Chondrocyte (in vitro differentiated cells): ENCODE measurements at places on chromosomes 13 and 19. TPM values are rescaled to one million over a fixed set of nuclear protein-coding genes. Genes with fewer than 3 reads are reported as not detected.
A peak's percentile ranks its signal among the peaks of the same experiment; 100 is the strongest.

DNA sequence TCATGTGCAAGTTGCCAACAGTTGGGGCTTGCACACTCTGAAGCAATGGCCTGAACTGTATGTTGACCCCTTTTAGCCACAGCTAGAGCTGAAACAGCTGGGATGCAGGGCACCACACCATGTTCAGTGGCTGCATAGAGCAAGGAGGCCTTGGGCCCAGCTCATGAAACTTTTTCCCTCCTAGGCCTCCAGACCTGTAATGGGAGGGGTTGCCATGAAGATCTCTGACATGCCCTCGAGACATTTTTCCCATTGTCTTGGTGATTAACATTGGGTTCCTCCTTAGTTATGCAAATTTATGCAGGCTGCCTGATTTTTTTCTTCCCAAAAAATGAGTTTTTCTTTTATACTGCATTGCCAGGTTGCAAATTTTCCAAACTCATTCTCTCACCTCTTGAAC lies 165.1 kb upstream of the PRR20A start:
- H3K4me3 ChIP-seq, result no peak overlapping the region
- H3K27me3 ChIP-seq, result no peaks in the 10 kb centered on the region
- no peaks in the 10 kb centered on the region for H3K4me1 ChIP-seq
- H3K27ac ChIP-seq, result no peak overlapping the region
- no peak for DNase-seq

DNA sequence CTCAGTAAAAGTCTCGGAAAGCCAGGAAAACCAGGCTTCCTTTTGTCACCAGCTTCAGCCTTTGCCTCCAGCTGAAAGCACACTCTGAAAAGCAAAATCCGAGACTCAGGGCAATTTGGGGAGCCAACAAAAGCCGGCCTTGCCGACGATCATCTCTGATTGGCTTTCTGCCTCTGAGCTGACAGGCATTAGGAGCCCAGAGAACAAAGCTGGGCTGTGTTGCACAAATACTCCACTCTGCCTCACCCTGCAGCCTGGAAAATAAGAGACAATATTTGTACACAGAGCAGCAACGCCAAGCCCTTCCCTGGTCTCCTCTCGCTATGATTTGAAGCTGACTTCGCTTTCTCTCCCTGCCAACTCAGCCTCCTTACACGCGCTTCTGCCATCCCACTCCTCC lies 46.9 kb downstream of the CACNA1A start:
- H3K27ac ChIP-seq, result no peak overlapping the region
- peaks cover 20% of the 10 kb centered on the region for H3K27me3 ChIP-seq
- no peak for DNase-seq
- H3K4me1 ChIP-seq, result no peaks in the 10 kb centered on the region
- no peak overlapping the region for H3K4me3 ChIP-seq

DNA sequence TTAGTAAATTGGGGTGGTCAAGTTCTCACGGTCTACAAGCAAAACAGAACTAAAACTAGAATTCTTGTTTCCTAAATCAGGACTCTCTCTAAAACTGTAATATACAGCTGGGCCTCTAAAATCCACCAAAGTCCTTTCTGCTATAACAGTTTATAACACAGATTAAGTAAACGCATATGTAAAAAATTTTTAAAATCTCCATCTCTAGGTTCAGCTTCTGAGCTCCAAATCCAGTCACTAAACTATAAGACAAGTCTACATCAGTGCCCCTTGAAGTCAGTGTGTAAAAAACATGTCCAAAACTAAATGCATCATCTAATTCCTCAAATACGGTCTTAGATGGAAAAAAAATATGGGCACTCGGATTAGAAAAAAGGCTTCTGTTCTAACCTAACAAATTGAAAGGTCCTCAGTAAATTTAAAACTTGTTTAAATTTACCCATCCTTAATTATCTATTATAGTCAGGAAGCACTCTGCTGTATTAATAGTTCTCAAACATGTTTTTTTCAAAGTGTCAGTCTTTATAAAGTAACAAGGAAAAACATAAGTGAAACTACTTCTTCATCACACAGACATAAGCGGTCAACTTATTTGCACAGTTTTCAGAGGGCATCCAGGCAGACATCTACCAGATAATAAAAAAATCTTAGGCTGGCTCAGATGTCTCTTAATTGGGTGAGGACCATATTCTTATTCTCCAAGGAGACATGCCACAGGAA lies 33.6 kb downstream of the ELF1 start:
- H3K36me3 ChIP-seq, result no peaks in the 10 kb centered on the region
- H3K27ac ChIP-seq, result no peak overlapping the region
- no peak overlapping the region for H3K4me3 ChIP-seq
- H3K4me1 ChIP-seq, result peaks cover 45% of the 10 kb centered on the region
- no peaks in the 10 kb centered on the region for H3K27me3 ChIP-seq

DNA sequence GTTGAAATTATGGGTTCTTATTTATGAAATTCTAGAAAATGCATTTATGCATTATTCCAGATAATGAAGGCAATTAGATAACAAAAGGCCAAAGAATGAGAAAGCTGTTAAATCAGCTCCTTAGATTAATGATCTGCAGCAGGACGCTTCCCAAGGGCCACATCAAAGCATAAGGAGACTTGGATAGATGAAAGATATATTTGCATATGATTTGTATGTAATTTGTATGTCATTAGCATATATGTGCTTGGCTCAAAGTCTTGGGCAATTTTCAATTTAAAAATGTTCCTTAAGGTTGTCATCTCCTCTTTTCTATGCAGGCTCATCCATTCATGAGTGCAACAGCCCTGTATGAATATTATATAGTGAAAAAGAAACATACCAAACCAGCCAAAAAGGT lies 126.8 kb upstream of the IRS2 start:
- no peaks in the 10 kb centered on the region for H3K27me3 ChIP-seq
- H3K36me3 ChIP-seq, result no peaks in the 10 kb centered on the region
- H3K27ac ChIP-seq, result no peak overlapping the region
- DNase-seq, result no peak
- H3K4me1 ChIP-seq, result peaks cover 4% of the 10 kb centered on the region
- H3K4me3 ChIP-seq, result no peak overlapping the region

The CCDC194 gene
- total RNA-seq, result not detected in 3 replicates

GRCh38 chr19:7894612-7895309 lies 6.5 kb downstream of the LRRC8E start:
- no peak for DNase-seq
- no peaks in the 10 kb centered on the region for H3K27me3 ChIP-seq
- H3K4me1 ChIP-seq, result peaks cover 15% of the 10 kb centered on the region
- H3K36me3 ChIP-seq, result peaks cover 5% of the 10 kb centered on the region

- DNase-seq, result no peak
- H3K4me3 ChIP-seq, result no peak overlapping the region
- no peaks in the 10 kb centered on the region for H3K27me3 ChIP-seq
- H3K27ac ChIP-seq, result no peak overlapping the region
These were observed 1.3 kb downstream of the ADPRHL1 start for GRCh38 chr13:113451951-113452421.

DNA sequence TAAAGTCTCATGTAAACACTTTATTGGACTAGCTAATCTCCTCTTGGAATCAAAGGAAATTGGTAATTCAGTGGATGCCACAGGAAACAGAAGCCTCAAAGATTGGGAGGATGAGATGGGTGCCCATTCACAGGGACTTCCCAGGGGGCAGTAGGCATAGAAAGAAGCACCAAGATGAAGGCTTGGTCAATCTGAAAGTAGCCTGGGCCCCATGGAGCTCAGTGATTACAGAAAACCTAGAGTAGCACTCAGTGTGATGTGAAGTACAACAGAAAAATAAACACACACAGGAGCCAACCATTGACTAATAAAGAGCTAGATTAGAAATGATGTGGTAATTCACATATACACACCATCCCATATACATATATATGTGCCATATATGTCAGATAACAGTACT lies 560.6 kb downstream of the TBC1D4 start:
- peaks cover 1% of the 10 kb centered on the region for H3K36me3 ChIP-seq
- no peak overlapping the region for H3K4me3 ChIP-seq
- no peak overlapping the region for H3K27ac ChIP-seq
- no peaks in the 10 kb centered on the region for H3K27me3 ChIP-seq
- peaks cover 7% of the 10 kb centered on the region for H3K4me1 ChIP-seq
- no peak for DNase-seq

DNA sequence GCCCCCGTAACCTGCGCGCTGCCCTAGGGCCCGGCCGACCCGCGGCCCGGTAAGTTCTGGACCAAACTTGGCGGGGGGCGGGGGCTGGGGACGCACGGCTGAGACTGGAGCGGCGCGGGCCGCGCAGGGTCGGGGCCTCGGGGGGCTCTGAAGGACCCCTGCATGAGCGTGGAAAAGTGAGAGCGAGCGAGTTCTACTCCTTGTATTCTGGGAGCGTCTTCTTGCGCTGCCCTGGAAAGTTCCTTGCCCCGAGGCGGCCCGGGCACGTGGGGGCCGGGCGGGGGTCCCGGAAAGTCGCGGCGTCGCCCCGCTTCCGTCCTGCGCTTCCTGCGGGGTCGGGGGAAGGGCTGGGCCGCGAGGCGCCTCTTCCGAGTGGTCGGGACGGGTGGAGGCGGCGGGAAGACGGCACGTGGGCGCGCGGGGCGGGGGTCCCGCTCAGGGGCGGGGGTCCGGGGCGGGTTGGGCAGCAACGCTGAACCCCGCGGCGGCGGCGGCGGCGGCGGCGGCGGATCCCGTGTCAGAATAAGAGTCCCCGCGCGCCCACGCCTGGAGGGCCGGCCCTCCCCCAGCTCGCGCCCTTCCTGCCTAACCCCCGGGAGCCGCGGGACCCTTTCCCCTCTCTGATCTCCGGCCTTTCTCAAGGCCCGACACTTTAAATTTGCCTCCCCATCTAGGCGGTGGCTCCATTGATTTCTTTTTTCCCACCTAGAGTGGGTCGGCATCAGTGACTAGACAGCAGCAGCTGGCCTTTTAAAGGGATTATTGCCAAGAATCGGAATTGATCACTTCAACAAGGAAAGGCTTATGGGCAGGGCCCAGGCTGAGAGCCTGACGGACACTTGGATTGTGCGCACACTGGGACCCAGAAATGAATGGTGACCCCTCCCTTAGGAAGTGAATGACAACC lies 749 bp downstream of the GATAD2A start:
- DNase-seq, result no peak
- H3K27me3 ChIP-seq, result no peaks in the 10 kb centered on the region
- peak overlapping the region; percentile 92 for H3K27ac ChIP-seq
- H3K4me3 ChIP-seq, result peak overlapping the region; percentile 92
